ENCODE measurements at places on chromosomes 4 and X.

DNA sequence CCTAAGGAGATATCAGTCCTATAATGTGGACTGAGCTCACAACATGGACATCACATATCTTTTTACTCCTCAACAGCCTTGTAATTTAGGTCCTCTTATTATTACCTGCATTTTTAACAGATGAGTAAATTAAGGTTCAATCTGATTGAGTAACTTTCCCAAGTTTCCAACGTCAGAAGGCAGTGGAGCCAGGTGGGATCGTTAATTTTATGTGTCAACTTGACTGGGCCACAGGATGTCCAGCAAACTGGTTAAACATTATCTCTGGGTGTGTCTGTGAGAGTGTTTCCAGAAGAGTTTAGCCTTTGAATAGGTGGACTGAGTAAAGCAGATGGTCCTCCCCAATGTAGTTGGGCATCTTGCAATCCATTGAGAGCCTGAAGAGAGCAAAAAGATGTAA, 59.0 kb upstream of the SLIT2 start:
- DNase-seq = no peak

- DNase-seq = no peak
These were observed 17.3 kb downstream of the ASMTL start for GRCh38 chrX:1435241-1435895.

- DNase-seq = no peak
These were observed 2.0 kb upstream of the CDK16 start for GRCh38 chrX:47216393-47216925.

GRCh38 chrX:39893417-39894338, 204.1 kb downstream of the BCOR start:
- no peak for DNase-seq

DNA sequence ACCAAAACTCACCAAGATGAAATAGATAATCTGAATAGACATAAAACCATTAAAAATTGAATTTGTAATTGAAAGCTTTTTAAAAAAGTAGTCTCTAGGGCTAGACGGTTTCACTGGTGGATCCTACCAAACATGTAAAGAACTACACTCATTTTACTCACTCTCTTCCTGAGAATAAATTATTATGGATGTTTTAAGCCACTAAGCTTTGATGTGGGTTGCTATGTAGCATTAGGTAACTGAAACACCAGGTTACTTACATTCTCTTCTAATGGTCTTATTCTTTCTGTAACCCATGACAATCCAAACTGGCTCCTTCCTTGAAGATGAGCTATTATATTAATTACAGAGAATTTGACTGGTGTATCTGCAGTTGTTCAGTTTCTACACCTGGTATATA, 385.1 kb downstream of the PPP1R2C start:
- no peak for DNase-seq

- no peak for DNase-seq
These were observed 11.3 kb downstream of the PNCK start for GRCh38 chrX:153662266-153662665.

DNA sequence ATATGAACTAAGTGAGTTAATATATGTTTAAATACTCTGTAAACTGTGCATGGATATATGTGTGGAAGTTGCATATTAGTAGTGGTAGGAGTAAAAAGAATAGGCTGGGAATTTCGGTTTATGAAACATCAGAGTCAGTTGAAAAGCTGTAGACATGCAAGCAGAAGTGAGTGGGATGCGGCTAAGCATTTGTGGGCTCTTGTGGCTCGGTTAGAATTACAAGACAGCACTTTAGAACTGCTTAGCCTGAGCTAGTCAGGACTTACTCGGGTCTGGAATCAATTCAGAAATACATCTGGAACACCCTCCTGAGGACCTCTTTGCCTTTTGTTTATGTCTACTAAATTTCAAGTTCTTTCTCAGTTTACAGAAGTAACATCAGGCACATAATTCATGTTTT, 93.6 kb downstream of the AFF2 start:
- no peak for DNase-seq

GRCh38 chr4:102217345-102217744, 127.9 kb downstream of the SLC39A8 start:
- DNase-seq = no peak

DNA sequence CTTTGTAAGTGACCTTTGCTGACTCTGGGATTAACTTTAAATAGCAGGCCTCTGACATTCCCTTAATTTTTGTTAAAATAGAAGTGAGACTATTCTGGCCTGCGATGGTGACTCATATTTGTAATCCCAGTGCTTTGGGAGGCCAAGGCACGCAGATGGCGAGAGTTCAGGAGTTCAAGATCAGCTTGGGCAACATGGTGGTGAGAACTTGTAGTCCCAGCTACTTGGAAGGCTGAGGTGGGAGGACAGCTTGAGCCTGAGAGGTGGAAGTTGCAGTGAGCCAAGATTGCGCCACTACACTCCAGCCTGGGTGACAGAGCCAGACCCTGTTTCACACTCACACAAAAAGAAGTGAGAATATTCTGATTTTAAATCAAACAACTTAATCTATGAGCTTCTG, 27.3 kb downstream of the ZNF330 start:
- no peak for DNase-seq

DNA sequence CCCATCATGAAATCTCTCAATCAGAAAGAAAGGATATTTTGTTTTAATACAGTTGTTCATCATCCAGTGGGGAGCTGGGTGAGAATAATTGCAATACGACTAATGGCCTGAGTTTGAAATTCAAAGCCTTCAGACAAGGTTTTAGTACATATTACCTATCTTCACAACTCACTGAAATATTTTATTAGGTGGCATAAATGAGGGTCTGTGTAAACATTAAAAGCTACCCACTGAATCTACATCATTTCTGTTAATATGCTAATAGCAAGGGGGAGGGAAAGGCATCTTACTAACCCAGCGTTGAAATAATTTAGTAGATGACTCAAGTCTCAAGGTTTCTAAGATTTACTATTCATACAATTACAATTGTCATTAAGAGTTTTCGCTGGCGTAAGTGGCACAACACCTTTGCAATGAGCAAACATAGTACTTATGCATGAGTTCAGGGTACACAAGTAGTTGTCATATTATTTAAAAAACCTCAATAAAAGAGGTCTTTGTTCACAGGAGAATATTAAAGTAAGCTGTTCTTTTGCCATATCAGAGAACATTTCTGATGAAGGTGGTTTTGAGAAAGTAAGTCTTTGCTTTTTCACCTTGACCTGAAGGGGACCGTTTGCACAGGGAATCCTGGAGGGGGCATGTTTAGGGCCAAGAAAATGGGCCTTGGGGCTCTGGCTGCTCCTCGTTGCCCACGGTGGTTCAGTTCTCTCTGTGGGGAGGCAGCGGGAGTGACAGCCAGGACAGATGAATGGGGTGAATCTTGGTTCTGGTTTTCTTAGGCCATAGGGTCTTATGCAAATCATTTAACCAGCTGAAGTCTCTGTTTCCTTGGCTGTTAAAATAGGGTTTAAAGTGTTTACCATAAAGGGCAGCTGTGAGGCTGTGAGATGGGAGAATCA, 4.5 kb upstream of the RHOH start:
- DNase-seq = no peak

DNA sequence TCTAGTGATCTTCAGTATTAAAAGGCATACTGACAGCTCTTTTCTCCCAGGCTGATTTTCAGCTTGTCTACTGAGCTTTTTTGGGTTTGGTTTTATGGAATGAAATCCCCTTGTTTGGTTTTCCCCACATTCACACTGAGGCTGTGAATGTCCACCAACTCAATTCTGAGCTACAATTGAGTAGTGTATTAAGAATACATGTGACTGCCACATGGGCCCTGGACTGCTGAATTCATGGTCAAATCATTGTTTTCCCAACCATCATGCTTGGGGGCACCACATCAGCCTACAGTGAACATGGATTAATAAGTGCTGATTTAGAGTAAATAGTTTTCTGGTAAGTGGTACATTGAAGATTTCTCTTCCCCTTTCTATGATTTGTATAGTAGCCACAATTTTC, 32.4 kb downstream of the RTL9 start:
- DNase-seq = no peak
